ENCODE measurements at places on chromosomes 1 and 21.

- DNase-seq = no peak
Observed at GRCh38 chr1:206021626-206022365, 1.9 kb downstream of the CTSE start.

DNA sequence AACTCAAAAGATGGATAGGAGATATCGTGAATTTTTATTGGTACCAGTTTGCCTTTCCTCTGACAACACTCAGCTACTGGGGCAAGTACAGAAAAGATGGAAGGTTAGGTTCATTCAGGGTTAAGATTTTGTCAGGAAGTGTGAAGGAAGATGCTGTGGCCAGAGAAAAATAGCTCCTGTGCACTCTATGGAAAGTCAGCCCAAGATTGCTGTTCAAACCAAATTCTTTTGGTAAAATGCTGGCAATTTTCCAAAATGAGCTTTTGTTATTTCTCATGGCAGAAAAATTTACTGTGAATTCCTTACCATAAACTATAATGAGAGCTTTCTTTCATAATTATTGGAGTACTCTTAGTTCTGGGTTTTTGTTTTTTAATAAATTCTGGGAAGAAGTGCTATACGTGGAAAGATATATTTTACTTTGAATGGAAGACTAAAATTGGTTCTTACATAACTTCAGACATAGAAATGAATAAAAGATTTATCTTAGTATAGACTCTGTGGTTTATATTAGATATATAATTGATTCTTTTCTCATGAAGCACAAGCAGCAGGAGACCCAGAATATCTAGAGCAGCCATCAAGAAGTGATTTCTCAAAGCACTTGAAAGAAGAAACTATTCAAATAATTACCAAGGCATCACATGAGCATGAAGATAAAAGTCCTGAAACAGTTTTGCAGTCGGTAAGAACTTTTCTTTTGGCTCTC lies 112.2 kb downstream of the USP25 start:
- no peak for DNase-seq

- no peak for DNase-seq
Observed at GRCh38 chr1:246572785-246573184, 6.5 kb downstream of the CNST start.

GRCh38 chr1:66929146-66929688 lies 4.4 kb downstream of the MIER1 start:
- no peak for DNase-seq

- no peak for DNase-seq
Observed at GRCh38 chr1:79472067-79472656, 465.6 kb upstream of the ADGRL4 start.

DNA sequence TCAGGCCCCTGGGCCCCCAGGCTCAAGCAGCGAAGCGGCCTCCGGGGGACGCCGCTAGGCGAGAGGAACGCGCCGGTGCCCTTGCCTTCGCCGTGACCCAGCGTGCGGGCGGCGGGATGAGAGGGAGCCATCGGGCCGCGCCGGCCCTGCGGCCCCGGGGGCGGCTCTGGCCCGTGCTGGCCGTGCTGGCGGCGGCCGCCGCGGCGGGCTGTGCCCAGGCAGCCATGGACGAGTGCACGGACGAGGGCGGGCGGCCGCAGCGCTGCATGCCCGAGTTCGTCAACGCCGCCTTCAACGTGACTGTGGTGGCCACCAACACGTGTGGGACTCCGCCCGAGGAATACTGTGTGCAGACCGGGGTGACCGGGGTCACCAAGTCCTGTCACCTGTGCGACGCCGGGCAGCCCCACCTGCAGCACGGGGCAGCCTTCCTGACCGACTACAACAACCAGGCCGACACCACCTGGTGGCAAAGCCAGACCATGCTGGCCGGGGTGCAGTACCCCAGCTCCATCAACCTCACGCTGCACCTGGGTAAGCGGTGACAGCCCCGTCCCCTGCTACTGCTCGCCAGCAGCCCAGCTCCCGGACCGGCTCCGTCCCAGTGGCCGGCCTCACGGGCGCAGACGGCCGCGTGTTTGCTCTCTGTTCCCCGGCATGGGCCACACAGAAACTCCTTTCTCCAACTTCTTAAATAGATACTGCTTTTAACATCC lies 539 bp downstream of the LAMC1 start:
- no peak for DNase-seq
